ENCODE measurements at places on chromosomes 7 and 10.

GRCh38 chr10:117463545-117463920 is 79.0 kb upstream of the EMX2 start:
- DNase-seq = no peak

DNA sequence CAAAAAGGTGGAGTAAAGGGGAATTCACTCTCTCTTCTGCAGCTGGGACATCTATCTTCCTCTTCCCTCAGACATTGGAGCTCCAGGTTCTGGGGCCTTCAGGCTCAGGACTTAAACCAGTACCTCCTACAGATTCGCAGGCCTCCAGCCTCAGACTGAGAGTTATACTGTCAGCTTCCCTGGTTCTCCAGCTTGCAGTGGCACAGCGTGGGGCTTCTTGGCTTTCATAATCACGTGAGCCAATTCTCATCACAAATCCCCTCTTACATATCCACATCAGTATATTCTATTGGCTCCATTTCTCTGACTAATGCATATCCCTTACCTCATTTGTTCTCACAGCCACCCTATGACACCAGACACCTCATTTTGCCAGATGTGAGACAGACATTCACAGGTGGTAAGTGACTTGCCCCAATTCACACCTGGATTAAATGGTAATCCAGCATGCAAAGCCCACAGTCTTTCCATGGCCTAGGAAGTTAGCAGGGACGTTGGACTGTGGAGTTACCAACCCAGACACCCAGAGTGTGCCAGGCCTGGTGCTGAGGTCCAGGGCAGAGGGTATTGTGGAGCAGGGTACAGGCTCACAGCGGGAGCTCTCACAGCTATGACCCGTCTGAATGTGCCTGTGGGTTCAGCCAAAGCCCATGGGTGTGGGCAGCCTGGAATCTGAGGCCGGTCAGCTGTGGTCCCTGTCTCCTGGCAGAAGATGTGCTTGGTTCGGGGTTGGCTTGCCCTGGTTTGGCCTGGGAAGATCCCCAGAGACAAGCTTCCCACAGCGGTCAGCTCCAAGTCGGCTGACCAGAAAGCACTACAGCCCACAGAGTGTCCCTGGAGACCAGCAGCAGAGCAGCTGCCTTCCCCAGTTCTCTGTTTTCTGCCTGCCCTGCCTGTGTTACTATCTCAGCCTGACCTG is 18.4 kb upstream of the ZCCHC24 start:
- no peak for DNase-seq

GRCh38 chr10:75358132-75358531 is 43.4 kb downstream of the ZNF503 start:
- DNase-seq = no peak

- no peak for DNase-seq
Observed at GRCh38 chr7:111018960-111019736, 71.8 kb upstream of the LRRN3 start.

DNA sequence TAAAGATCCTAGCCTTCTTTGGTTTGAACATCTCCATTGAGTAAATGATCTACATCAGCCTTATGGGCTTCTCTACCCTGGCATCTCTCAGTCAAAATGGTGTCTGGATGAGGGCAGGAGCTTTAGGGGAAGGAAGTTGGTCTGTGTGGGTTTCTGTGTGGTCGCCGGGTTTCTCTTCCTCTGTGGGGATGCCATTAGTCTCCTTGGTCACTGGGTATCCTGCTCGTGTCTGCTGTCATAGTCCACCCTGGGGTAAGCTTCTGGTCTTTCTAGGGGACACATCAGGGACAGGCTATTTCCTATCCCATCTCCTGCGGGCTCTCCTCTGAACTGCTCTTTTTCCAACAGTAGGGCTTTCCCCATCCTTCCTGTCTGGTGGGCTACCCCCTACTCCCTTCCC is 150.3 kb upstream of the NPY start:
- no peak for DNase-seq

DNA sequence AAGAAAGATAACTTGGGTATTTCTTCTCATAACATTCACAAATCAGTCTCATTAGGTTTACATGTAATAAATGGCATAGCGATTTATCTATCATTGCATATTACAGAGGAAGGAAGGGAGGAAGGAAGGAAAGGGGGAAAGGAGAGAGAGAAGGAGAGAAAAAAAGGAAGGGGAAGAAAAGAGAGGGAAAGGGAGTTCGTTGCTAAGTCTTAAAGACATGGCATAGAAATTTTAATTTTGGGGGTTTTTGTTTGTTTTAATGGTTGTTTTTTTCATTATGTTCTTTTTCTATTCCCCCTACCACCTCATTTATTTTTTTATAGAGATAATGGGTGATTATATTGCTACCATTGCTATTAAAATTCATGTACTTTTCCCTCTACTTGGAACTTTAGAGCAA is 604.3 kb downstream of the IPMK start:
- no peak for DNase-seq

DNA sequence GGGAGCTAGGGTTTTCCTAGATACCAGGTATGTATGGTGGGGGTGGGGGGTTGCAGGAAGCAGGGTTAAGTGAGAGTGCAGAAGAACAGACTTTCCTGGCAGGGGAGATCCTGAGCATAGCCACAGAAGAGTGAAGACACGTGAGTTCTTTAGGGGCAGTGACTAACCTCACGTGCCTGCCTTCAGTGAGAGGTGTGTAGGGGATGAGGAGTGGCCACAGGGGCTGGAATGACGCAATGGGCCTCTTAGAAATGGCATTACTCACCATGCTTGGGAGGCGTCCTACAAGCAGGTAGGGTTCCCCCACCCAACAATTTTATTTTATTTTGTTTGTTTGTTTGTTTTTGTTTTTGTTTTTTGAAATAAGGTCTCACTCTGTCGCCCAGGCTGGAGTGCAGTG is 698.6 kb upstream of the NRP1 start:
- no peak for DNase-seq

- DNase-seq = no peak
Observed at GRCh38 chr7:68279827-68280400, 1283.3 kb downstream of the TYW1 start.

DNA sequence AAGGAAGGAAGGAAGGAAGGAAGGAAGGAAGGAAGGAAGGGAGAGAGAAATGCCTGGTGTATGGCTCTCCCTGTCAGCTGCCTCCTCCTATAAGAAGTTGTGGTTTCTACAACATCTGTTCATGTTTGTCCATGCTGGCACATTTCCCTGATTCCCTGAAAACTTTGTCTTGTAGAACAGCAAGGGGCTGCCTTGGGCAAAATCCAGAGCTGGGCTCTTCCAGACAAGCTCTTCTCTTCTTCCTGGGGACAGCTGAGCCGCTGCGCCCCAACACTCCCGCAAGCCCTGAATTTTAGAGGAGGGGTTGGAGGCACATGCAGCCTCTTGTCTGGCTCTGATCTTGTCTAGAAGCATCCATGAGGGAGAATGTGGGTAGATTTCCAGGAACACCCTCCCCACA is 282.0 kb upstream of the ADARB2 start:
- DNase-seq = no peak

- no peak for DNase-seq
Observed at GRCh38 chr10:76840802-76841201, 796.8 kb downstream of the KCNMA1 start.

- no peak for DNase-seq
Observed at GRCh38 chr10:110006358-110007160, 1.2 kb upstream of the ADD3 start.

DNA sequence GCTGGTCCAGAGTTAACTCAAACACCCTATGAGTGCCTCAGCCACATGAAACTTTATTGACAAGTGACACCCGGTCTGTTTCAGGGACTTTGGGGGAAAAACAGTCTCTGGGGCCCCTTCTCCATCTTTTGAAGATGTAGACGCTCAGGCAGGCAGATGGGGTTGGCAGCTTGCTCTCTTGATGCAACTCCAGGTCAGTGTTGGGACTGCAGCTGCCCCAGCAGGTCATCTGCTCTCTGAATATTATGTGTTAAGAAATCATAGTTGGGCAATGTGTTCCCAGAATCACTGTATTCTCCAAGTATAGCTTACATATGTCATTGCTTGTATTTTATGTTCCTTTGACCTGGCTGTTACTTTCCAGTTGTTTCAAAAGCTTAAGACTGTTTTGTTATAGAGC is 544.9 kb upstream of the MGMT start:
- DNase-seq = no peak

DNA sequence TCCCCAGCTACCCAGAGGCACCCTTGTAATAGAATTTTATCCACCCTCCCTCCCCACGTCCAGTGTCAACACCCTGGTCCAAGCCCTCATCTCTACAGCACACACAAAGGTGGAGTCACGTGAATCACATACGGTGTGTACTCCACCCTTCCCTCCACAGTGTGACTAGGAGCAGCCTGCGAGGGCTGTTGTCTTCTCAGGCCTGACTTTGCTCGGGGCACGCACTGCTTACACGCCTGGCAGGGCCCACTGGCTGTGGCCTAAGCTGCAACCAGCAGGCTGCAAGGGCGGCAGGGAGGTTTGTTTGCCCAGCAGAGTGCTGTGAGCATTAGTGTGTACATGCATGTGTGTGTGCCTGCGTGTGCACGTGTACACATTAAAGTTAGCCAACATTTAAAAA is 93.7 kb downstream of the COBL start:
- DNase-seq = no peak

DNA sequence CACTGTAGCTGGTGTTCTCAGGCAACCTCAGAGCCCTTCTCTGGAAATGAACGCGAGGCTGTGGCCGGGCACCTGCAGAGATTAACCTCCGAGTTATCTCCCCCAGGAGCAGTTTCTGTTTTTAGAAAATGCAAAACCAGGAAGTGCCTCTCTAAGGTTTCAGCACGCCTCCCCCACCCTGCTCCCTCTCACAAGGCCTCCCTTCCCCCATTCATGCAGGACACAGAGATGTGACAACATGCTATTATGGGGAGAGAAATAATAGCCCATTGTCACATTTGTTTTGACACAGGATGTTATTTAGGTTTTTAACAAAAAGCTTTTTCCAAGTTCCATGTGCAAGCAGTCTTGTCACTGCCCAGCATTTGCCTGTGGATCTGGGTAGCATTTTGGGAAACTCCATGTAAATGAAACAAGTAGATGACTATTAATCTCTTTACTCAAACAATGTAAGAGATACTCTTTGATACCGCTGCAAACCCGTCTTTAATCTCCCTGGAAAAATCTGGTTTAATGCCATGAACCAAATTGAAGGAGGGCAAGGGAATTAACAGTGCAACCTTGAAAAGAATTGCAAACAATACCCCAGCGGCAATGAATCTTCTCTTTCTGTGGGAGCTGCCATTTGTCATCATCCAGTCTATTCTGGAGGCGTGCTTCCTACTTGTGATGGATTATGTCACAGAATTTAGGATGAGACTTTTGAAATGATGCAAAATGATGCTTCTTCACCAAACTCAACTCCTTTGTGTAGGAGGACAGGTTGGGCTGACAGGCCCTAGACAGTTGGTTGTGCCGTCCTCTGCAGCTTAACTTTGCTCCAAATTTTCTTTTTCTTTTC is 86.5 kb upstream of the NMT2 start:
- DNase-seq = no peak

DNA sequence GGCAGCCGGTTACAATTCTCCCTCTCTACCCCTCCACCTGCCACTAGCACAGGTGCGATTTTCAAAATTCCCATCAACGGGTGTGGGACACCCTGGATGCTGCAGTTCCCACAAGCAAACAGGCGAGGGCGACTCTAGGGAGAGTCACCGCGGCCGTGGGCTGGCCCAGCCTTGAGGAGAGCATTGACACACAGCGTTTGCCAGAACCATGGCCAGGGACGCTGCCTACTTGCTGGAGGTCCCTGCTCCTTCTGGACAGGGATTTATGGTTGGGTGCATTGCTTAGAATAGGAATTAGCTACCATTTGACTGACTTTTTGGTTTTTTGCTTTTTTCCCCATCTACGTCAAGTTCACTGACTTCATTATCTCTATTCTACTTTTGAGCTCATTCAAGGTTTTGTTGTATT is 19.0 kb upstream of the CLDN4 start:
- DNase-seq = no peak

- no peak for DNase-seq
Observed at GRCh38 chr7:44398511-44398911, 73.1 kb upstream of the CAMK2B start.

DNA sequence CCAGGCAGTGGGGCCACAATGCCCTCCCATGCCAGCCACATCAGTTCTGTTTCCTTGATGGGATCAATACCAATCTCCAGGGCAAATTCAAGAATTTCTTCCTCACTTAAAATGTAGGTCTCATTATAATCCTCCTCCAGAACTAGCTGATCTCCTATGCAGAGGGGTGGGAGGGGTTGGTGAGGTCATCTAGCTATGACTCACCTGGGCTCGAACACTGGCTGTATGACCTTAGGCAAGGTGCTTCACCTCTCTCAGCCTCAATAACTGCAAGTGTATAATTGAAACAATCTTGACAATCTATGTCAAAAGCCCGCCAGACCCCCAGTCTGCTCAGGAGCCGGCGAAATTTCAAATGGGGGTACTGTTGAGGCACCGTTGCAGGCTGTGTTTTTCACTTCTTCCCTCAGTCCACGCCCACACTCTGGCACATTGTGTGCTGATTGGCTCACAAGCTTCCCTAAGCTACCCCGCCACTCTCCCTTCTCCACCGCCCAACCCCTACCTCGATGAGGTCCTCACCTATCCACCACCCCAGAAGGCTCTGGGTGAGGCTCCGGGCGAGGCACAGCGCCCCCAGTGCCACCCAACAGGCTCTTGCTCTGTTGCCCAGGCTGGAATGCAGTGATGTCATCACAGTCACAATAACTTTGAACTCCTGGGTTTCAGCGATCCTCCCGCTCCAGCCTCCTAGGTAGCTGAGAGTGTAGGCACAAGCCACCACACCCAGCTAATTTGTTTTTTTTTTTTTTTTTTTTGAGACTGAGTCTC is 70.5 kb downstream of the ZNF22 start:
- DNase-seq = no peak

GRCh38 chr10:3096149-3096548 is 28.8 kb downstream of the PFKP start:
- no peak for DNase-seq

GRCh38 chr10:34507217-34507616 is 307.9 kb downstream of the PARD3 start:
- no peak for DNase-seq

- DNase-seq = no peak
Observed at GRCh38 chr7:75635036-75635435, 103.7 kb downstream of the HIP1 start.

DNA sequence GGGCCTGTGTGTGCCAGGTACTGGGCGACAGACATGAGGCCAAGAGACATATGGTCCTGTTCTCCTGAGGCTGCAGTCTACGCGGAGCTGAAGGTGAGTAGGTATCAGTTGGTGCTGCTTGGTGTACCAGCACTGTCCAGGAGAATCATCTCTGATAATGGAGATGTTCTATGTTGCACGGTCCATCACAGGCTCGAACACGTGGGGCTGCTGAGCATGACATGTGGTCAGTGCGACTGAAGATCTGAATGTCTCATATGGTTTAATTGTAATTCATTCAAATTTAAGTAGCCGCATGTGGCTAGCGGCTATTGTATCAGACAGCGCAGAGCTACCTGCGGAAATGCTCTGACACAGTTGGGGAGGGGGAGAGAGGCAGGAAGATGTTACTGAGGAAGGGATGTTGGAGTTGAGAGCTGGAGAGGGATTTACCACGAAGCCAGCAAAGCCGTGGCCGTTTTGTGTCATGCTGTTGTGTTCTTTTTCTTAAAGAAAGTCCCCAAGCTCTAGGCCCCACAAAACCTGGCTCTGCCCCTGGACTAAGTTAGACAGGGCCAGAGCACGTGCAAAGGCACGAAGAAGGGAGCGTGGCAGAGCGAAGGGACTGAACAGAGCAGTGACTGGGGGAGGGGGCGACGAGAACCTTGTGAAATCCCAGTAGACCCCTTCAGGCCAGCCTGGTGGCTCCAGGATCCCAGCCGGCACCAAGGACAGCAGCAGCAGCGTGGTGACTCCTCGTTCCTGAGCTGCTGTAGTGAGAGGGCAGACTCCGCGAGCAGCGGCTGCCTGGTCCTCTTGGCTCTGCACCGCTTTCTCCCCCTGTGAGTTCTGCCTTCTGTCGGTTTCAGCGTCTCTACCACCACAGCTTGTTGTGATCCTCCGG is 20.0 kb downstream of the SMKR1 start:
- no peak for DNase-seq
